CD4-positive, alpha-beta T cell treated with Interleukin-15 for 4 hours (primary cell): ENCODE measurements at places on chromosomes 3 and 15.

- DNase-seq = peak; percentile 25
Observed at GRCh38 chr15:101121511-101122090, 130.2 kb downstream of the CHSY1 start.

DNA sequence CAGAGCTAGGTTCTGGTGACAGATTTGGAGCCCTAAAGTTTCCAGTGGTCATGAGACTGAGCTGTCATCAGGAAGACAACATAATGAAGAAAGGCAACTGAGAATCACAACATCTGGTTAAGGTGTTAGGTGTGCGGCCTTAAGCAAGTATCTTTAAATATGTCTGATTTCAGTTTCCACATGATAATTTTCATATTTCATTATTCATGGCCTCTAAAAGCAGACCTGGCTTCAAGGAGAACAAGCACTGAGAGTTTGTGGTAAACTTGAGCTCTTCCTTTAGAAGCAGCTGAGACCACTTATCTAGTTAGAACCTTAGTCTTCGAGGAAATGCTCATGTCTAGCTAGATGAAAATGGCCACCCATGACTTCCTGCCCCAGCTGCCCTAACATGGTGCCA lies 25.7 kb upstream of the MYLK start:
- DNase-seq = no peak

DNA sequence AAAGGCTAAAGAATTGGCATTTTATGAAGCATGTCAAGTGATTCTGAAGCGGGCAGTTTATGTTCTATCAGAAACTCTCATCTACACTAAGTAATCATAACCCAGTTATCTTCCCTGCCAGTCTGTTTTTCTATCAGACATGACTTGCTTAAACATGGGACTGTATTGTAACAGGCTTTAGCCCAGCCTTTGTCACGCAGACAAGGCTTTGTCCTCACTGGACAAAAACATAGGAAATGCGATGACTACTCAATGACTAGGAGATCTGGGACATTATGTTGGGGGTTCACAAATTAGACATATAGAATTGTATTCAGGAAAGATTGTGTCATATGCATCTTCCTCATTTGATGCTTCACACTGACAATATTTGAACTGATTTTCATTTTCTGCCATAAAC lies 115.5 kb downstream of the GADL1 start:
- no peak for DNase-seq

DNA sequence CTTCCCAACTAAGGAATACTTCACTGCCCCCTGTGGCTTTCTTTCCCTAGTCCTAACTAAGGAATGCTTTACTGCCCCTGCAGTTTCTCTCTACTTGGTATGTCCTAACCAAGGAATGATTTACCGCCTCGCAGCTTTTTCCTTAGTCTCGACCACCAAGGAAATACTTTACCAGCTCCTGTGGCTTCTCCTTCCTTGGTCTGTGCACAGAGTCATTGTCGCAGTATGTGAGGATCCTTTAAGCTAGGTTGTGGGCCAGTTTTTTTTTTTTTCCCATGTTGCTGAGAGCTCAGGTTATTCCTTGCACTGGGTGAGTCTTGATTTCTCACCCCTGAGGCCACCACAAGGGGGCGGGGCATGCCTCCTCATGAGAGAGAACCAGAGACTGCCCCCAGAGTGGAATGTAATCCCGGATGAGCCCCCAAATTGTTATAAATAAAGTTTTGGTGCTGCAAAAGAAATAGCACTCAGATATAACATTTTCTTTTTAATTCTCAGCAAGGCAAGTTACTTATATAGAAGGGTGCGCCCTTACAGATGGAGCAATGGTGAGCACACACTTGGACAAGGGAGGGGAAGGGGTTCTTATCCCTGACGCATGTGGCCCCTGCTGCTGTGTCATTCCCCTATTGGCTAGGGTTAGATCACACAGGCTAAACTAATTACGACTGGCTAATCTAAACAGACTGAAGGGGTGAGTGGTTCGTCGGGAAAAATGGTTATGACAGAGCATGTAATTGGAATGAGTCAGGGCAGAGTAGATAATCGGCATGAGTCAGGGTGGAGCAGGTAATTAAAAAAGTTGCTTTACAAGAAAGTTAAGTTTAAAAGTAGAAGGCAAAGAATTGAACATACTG lies 27.0 kb downstream of the NDUFB4 start:
- DNase-seq = no peak

DNA sequence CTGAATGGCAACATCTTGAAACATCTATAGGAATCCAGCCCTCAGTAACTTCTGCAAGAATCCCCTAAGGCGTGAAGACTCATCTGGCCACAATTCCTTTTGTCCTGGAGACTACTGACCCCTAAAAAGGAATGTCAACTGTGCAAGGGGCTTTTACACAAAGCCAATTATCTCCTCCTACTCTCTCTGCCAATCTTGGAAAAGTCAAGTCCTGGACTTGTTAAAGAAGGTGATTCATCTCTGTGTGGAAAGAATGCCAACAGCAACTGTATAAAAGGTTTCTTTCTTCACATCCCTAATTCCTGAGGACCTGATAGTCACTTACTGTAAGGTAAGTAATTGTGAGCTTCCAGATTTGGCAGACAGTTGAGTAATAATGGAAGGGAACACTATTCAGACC lies 22.3 kb downstream of the THRB start:
- no peak for DNase-seq

DNA sequence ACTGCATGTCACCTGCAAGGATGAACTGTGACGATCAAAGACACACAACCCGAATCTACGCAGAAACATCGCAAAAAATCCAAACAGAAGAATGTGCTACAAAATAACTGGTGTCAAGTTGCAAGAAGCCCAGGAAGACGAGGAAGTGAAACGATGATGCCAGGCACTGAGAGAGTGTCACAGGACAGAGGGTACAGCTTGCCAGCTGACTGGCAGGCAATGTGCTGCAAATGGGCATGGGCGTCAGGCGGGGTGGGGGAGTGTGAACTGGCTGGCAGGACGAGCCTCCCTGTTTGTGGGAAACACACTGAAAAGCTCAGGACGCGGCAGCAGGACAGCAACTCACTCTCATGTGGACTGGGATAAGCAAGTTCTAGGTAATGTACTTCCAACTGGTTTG lies 28.9 kb upstream of the OCA2 start:
- no peak for DNase-seq

- peak; percentile 45 for DNase-seq
Observed at GRCh38 chr3:128784232-128784631, 58.2 kb downstream of the RAB7A start.

GRCh38 chr3:61723038-61723437 lies 161.7 kb downstream of the PTPRG start:
- DNase-seq = no peak

DNA sequence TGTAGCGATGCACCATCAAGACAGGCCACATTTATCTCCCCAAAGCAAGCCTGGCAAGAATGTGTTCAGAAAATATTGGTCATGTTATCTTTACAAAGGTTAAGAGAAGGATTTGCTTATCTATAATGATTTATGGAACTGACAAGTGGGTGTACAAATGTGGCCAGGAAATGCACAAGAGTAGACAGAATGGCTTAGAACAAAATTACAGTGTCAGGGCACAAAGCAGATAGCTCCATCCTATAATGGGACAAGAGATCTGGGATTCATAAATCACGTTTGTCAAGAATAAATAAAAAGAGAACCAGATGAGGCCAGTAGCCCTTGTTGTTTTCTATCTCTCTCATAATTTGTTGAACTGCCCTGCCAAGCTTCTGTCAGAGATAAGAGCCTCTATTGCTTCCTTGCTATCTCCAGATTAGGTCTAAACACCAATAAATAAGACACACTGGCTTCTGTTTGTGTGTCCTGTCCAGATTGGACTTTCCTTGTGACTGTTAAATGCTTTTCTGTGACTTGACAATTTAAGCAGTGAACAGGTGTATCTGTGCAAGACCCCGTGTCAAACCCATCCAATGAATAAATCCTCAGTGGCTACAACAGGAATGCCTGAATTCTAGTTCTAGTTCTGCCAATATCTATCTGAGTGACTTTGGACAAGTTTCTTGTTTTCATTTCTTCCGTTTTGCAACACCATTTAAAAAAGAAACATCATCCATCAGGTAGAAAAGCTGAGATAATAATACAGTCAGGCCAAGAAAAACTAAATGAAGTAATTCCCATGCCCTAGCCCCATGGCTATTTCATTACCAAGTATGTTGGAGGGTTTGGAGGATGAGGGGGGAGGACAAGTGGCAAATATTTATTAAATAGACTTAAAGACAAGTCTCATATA lies 157.2 kb downstream of the DCLK3 start:
- no peak for DNase-seq

DNA sequence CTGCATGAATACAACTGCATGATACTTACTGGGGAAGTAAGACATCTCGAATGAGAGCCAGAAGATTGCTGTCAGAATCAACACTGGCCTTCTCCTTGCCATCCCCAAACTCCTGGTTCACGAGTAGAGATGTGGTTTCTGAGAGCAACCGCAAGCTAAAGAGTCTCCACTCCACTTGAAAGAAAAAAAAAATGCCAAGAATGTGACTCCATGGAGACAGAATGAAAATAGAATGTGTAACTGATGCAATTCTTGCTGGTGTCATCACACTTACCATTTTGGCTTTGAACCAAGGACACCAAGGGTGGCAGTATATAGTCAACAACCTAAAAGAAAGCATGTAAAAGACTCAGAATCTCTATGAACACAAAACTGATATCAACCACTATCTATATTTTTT lies 280.4 kb downstream of the ULK4 start:
- no peak for DNase-seq

- DNase-seq = no peak
Observed at GRCh38 chr3:36097209-36097608, 283.1 kb upstream of the STAC start.

DNA sequence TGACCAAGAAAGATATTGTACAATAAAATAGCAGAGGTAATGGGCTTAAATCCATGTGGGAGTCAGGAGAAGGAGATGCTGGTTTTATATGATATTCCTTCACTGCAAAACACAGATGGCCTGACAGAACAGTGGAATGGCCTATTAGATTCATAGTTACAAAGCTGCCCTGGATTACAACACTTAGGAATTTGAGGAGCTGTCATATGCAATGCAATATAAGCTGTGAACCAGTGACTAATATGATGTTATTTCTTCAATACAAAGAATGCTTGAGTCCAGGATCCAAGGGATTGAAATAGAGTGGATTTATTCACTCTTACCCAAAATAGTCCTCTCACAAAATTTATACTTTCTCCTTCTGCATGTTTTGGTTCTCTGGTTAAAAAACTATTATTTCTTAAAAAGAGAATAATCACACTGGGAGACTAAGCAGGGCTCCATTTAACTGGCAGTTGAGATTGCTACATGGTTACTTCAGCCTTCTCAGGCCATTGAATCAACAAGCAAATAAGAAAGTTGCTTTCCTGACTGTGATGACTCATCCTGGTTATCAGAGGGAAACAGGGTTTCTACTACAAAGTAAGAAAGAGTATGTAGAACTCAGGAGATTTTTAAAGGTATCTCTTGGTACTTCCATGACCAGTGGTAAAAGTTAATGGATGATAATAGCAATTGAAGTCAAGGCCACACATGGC lies 79.8 kb upstream of the ZPLD1 start:
- DNase-seq = no peak

- DNase-seq = no peak
Observed at GRCh38 chr3:12430086-12430485, 54.2 kb upstream of the TSEN2 start.
